ENCODE measurements at places on chromosomes 4 and X. TPM values are rescaled to one million over a fixed set of nuclear protein-coding genes. Genes with fewer than 3 reads are reported as not detected.

Gene SPARCL1
- not detected for total RNA-seq

Gene AADAT
- 4.3 TPM for total RNA-seq

Gene ETDA
- not detected for total RNA-seq

Gene ATXN3L
- not detected for total RNA-seq

Gene CSAG3
- not detected for total RNA-seq

DNA sequence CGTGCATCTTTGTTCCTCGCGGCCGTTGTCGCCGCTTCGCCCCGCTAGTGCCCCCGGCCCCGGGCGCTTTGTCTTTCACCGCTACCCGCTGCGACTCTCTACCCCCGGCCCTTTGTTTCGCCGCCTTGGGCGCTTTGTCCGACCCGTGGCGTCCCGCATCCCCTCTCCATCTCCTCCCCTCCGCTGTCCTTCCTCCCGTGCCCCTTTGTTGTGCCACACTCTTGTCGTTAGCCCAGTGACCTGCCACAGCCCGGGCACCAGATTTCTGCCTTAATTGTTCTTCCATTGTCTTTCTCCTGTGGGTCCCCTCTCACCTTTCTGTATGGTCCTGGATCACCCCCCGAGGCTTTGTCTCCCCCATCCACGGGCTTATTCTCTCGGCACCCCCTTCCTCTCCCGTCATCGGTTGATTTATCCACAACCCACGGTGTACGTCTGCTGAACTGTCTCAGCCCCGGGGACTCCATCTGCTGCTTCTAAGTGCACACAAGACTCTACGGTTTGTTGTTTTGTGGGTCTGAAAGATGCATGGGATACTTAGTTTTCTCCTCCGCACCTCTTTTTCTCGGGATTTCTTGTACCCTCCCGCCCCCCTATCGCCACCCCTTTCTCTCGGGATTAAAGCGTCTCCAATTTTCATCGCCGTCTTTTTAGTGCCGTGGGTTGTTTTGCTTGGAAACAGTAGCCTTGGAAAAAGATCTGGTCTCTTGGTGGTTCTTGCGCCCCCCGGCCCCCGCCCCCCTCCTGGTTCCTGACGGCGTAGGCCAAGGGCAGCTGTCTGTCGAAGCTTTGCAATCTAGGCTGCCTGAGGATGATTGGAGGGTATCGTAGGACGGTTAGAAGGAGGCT, 783 bp downstream of the RBPJ start:
- peak; percentile 66 for DNase-seq

GRCh38 chr4:38091636-38092035, 131.4 kb downstream of the PTTG2 start:
- DNase-seq = peak; percentile 35

- DNase-seq = no peak
Measured at GRCh38 chrX:132443196-132444135, 45.4 kb downstream of the MBNL3 start.

GRCh38 chr4:137981277-137981676, 260.9 kb downstream of the SLC7A11 start:
- DNase-seq = peak; percentile 65

GRCh38 chr4:184757810-184758209, 23.9 kb upstream of the CENPU start:
- DNase-seq = no peak

- DNase-seq = no peak
Measured at GRCh38 chrX:129347291-129347690, 176.0 kb downstream of the SMARCA1 start.

DNA sequence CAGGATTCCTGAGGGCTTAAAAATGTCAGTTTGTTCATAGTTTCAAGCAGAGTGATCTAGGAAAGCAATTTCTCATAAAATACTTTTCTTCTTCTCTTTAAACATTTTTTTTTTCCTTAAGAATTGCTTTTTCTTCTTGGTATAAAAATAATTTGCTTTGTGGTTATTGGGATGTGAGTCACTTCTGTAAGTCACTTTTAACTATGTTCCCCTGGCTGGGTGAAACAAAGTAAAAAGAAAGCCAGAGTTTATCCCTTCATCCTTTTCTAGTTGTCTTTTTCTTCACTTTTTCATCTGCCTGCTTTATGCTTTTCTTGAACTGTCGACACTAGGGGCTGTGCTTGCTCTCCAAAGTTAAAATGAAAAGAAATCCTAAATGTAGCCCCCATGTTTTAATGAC, 33.5 kb downstream of the ARSJ start:
- DNase-seq = peak; percentile 72
